ENCODE measurements at places on chromosomes 3 and 15. TPM values are rescaled to one million over a fixed set of nuclear protein-coding genes. Genes with fewer than 3 reads are reported as not detected.

DNA sequence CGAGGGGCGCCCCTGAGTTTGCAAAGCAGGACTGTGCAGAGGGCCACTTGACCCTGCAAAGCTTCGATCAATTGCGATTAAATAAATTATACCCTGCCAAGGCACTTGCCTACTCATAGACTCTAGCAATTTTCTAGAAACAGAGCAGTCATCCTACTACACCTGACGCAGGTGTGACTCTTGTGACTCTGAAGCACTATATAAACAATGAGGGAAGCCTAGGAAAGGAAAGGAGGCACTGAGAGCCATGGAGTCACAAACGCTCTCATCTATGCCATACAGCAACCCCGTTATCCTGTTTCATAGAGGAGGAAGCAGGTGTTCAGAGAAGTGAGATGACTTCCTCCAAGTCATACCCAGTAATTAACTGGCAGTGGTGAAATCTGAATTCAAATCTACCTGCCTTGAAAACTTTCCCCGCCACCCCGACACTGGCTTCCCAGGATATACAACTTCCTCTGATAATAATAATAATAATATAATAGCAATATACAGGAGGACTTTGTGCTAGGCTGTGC, 14.4 kb downstream of the ARHGEF3 start:
- H3K36me3 ChIP-seq: no peaks in the 10 kb centered on the region
- peak overlapping the region; percentile 78 for H3K4me3 ChIP-seq
- H3K27me3 ChIP-seq: no peaks in the 10 kb centered on the region
- DNase-seq: no peak

- H3K27me3 ChIP-seq: peaks cover 6% of the 10 kb centered on the region
- no peak overlapping the region for H3K4me3 ChIP-seq
- no peak for DNase-seq
- no peaks in the 10 kb centered on the region for H3K4me1 ChIP-seq
- no peaks in the 10 kb centered on the region for H3K36me3 ChIP-seq
Observed at GRCh38 chr3:169118666-169119370, 544.7 kb downstream of the MECOM start.

CIP2A gene
- total RNA-seq: 4.1 TPM

DNA sequence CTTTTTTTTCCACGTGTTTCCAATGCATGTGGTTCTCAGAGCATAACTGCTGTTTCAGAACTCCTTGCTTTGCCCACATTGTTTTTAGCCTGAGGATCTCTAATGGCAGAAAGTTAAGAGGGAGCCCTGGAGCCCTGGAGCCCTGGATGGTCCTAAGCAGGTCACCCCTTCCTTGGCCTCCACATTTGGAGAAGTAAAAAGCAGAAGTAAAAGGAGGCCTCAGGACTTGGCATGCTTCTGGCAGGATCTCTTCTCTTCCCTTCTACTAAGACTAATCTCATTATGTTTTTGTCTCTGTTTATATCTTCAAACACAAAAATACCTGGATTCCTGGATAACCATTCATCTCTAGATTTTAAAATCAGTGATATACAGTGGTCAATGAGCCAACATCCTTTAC, 50.1 kb downstream of the P2RY1 start:
- DNase-seq: no peak
- no peaks in the 10 kb centered on the region for H3K4me1 ChIP-seq
- H3K36me3 ChIP-seq: no peaks in the 10 kb centered on the region

THBS1 gene
- 99.9 TPM for total RNA-seq

UBA7 gene
- total RNA-seq: 198 TPM

RETNLB gene
- total RNA-seq: not detected

DNA sequence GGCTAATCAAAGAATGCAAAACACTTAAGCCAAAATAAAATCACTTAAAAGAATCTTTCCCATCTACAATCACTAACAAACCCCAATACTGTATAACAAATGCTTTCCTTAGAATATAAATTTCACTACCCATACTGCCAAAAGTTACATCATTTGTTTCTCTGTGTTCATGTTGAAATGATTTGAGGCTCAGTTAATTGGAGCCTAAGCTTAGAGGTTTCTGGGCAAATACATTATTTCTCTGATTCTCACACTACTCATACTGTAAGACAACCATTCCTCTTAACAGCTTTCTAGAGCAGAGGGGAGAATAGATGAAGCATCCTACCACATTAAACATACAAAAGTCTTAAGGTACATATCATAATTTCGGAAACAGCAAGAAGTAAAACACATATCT, 2.1 kb downstream of the RIOX2 start:
- peak overlapping the region; percentile 93 for H3K4me3 ChIP-seq
- peak overlapping the region; percentile 84 for H3K27ac ChIP-seq
- DNase-seq: no peak
- H3K4me1 ChIP-seq: peaks cover 53% of the 10 kb centered on the region

- peaks cover 10% of the 10 kb centered on the region for H3K36me3 ChIP-seq
- H3K27me3 ChIP-seq: no peaks in the 10 kb centered on the region
- H3K4me3 ChIP-seq: no peak overlapping the region
- peaks cover 20% of the 10 kb centered on the region for H3K4me1 ChIP-seq
- no peak overlapping the region for H3K27ac ChIP-seq
Observed at GRCh38 chr15:52660192-52660591, 19.0 kb downstream of the ATOSA start.

SLC28A2 gene
- total RNA-seq: not detected

RARRES1 gene
- total RNA-seq: not detected

GOLGA8G gene
- total RNA-seq: not detected

PPM1L gene
- 14.6 TPM for total RNA-seq

KCNH8 gene
- total RNA-seq: not detected

DNA sequence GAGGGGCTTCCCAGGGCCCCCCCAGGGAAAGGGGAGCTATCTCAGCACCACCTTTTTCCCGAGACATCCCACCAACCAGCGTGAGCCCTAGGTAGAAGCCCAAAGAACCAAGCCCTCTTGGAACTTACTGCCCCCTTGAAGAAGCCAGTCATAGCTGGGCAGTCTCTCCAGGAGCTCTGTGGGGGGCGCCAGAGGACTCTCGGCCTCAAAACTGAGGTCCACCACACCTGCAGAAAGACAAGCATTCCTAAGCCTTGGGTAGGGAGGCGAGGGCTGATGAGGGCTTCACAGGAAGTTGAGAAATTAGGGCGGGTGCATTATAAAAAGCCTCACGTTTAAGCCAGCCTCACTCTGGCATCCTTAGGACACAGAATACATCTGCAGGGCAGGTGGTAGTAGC, 9.0 kb downstream of the SSUH2 start:
- no peak overlapping the region for H3K27ac ChIP-seq
- H3K4me3 ChIP-seq: no peak overlapping the region
- DNase-seq: no peak
- peaks cover 2% of the 10 kb centered on the region for H3K4me1 ChIP-seq
- peaks cover 27% of the 10 kb centered on the region for H3K27me3 ChIP-seq

DOCK3 gene
- total RNA-seq: 1.9 TPM

IL17RE gene
- 10.1 TPM for total RNA-seq

CAND2 gene
- total RNA-seq: 1.2 TPM

- peaks cover 83% of the 10 kb centered on the region for H3K27me3 ChIP-seq
- no peak overlapping the region for H3K27ac ChIP-seq
- DNase-seq: no peak
- H3K4me3 ChIP-seq: no peak overlapping the region
- H3K4me1 ChIP-seq: peaks cover 21% of the 10 kb centered on the region
Observed at GRCh38 chr15:48966595-48967301, 3.0 kb upstream of the SHC4 start.

DNA sequence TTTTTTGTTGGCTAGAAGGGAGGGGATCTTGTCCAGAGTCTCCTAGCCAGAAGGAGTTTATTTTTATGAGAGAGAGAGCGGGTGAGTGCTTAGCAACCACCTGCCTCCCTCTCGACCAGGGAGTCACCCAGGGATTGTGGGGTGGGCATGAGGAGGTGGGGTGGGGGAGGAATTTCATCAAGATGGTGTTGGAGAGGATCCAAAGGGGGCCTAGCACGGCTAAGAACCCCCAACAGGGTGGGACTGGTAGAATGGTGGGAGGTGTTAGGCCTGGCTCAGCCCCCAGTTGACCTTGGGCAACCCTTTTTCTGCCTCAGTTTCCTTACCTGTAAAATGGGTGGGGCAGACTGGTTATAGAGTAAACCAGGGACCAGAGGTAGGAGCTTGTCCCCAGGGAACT, 1.8 kb downstream of the SLC6A6 start:
- no peaks in the 10 kb centered on the region for H3K27me3 ChIP-seq
- peaks cover 4% of the 10 kb centered on the region for H3K36me3 ChIP-seq
- peak overlapping the region; percentile 99 for H3K4me3 ChIP-seq
- peaks cover 48% of the 10 kb centered on the region for H3K4me1 ChIP-seq
- H3K27ac ChIP-seq: peak overlapping the region; percentile 97

DNA sequence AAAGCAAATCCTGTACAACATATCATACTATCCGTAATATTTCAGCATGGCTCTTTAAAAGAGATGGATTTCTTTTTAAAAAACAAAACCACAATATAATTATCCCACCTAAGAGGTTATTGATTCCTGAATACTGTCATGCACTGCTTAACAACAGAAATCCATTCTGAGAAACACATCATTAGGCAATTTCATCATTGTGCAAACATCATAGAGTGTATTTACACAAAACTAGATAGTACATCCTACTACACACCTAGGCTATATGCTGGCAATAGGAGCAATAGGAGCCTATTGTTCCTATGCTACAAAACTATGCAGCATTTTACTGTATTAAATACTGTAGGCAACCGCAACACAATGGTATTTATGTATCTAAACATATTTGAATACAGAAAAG, 242.0 kb downstream of the NEK10 start:
- H3K27ac ChIP-seq: no peak overlapping the region
- no peak for DNase-seq
- peaks cover 5% of the 10 kb centered on the region for H3K27me3 ChIP-seq
- H3K4me1 ChIP-seq: no peaks in the 10 kb centered on the region

GRCh38 chr3:133783762-133784161, 21.9 kb upstream of the SRPRB start:
- no peak overlapping the region for H3K27ac ChIP-seq
- H3K4me1 ChIP-seq: peaks cover 4% of the 10 kb centered on the region
- DNase-seq: no peak
- no peak overlapping the region for H3K4me3 ChIP-seq

SAMD7 gene
- total RNA-seq: not detected

GRCh38 chr15:87492321-87492720, 764.2 kb downstream of the NTRK3 start:
- H3K27ac ChIP-seq: no peak overlapping the region
- DNase-seq: no peak
- no peaks in the 10 kb centered on the region for H3K27me3 ChIP-seq
- no peaks in the 10 kb centered on the region for H3K4me1 ChIP-seq
- no peaks in the 10 kb centered on the region for H3K36me3 ChIP-seq
- no peak overlapping the region for H3K4me3 ChIP-seq

GRCh38 chr3:106611841-106612240, 743.0 kb upstream of the CBLB start:
- peaks cover 6% of the 10 kb centered on the region for H3K27me3 ChIP-seq
- peaks cover 3% of the 10 kb centered on the region for H3K36me3 ChIP-seq
- no peak for DNase-seq

STRA6 gene
- total RNA-seq: not detected

- no peaks in the 10 kb centered on the region for H3K4me1 ChIP-seq
- DNase-seq: no peak
- no peaks in the 10 kb centered on the region for H3K36me3 ChIP-seq
- H3K27ac ChIP-seq: no peak overlapping the region
- peaks cover 25% of the 10 kb centered on the region for H3K27me3 ChIP-seq
- H3K4me3 ChIP-seq: no peak overlapping the region
Observed at GRCh38 chr3:39668420-39668819, 141.0 kb upstream of the MYRIP start.

DNA sequence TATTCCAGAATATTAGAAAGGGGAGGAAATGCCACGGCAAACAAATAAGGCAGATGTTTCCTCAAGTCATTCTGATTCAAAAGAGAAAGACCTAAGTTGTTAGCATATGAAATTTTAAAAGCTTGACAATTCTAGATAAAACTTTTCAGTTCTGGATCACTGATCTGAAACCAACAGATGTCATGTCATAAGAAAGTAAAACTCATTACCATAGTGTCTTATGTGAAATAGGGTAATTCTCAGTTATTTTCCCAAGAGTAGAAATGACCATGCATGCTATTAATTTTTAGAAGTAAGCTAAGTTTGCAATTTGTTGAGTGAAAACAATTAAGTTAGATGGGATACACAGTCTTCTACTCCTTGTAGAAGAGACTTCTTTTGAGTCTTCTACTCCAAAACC, 630.3 kb downstream of the NAALADL2 start:
- no peaks in the 10 kb centered on the region for H3K36me3 ChIP-seq
- H3K27me3 ChIP-seq: no peaks in the 10 kb centered on the region

GRCh38 chr3:71956716-71957115, 171.8 kb upstream of the PROK2 start:
- H3K4me1 ChIP-seq: peaks cover 6% of the 10 kb centered on the region
- DNase-seq: no peak
- peaks cover 15% of the 10 kb centered on the region for H3K27me3 ChIP-seq

KCNAB1 gene
- total RNA-seq: not detected

SPINT1 gene
- 4.1 TPM for total RNA-seq

- no peak overlapping the region for H3K27ac ChIP-seq
- H3K27me3 ChIP-seq: no peaks in the 10 kb centered on the region
- no peak overlapping the region for H3K4me3 ChIP-seq
- peaks cover 9% of the 10 kb centered on the region for H3K4me1 ChIP-seq
- no peak for DNase-seq
Observed at GRCh38 chr3:160665784-160666526, 11.0 kb upstream of the ARL14 start.

DNA sequence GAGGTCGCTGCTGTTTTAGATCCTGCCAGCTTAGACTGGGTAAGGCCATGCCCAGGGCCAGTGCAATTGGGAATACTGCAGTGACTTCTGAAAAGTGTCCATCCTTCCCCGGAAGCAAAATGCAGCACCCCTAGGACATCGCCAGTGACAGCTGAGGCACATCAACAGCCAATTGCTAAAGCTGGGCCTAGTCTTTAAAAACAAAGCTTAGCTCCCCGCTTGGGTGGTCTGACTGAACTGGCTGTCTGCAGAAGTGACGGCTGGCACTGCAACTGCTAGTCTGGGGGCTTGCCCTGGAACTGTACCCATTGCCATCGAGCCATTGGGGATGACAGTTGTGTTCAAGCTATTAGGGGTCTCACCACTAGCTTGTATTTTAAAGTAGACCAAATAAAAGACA, 4.3 kb downstream of the LYSMD4 start:
- DNase-seq: no peak
- H3K27ac ChIP-seq: no peak overlapping the region
- H3K36me3 ChIP-seq: no peaks in the 10 kb centered on the region
- peaks cover 11% of the 10 kb centered on the region for H3K4me1 ChIP-seq
- H3K27me3 ChIP-seq: no peaks in the 10 kb centered on the region

DNA sequence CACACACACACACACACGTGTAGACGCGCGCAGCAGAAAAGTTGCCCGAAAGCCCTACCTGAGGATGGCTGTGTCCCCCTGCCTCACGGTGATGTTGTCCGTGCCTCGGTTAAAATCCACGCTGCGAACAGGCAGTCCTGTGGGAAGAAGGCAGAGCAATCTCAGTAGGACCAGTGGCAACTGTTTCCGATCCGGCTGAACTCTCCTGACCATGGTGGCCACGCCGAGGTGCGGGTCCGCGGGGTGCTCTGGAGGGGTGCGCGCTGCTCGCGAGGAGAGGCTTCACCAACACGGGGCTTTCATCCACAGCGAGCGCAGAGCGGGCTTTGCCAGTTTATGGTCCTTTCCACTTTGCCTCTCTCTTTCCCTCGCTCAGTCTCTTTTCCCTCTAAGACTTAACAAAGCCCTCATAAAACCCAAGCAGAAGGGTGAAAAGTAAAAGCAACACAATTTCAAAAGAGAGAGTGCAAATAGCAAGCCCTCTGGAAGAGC, 422 bp downstream of the LSAMP start:
- no peak for DNase-seq
- H3K27ac ChIP-seq: no peak overlapping the region
- no peaks in the 10 kb centered on the region for H3K4me1 ChIP-seq
- H3K36me3 ChIP-seq: no peaks in the 10 kb centered on the region
- H3K27me3 ChIP-seq: no peaks in the 10 kb centered on the region

PODXL2 gene
- total RNA-seq: 5.5 TPM

GRCh38 chr15:60936186-60936585, 292.9 kb downstream of the RORA start:
- H3K4me3 ChIP-seq: no peak overlapping the region
- peaks cover 13% of the 10 kb centered on the region for H3K4me1 ChIP-seq
- H3K36me3 ChIP-seq: no peaks in the 10 kb centered on the region
- DNase-seq: no peak

All from T-helper 17 cell (primary cell).